ENCODE measurements at places on chromosomes 1 and 21. TPM values are rescaled to one million over a fixed set of nuclear protein-coding genes. Genes with fewer than 3 reads are reported as not detected.
A peak's percentile ranks its signal among the peaks of the same experiment; 100 is the strongest.

The LRRIQ3 gene
- 0.43 TPM for total RNA-seq

The NUDT17 gene
- 2.9 TPM for total RNA-seq

The LAPTM5 gene
- 19.5 TPM for total RNA-seq

The LORICRIN gene
- total RNA-seq, result not detected

- DNase-seq, result no peak
Observed at GRCh38 chr1:218459878-218460711, 115.0 kb downstream of the TGFB2 start.

DNA sequence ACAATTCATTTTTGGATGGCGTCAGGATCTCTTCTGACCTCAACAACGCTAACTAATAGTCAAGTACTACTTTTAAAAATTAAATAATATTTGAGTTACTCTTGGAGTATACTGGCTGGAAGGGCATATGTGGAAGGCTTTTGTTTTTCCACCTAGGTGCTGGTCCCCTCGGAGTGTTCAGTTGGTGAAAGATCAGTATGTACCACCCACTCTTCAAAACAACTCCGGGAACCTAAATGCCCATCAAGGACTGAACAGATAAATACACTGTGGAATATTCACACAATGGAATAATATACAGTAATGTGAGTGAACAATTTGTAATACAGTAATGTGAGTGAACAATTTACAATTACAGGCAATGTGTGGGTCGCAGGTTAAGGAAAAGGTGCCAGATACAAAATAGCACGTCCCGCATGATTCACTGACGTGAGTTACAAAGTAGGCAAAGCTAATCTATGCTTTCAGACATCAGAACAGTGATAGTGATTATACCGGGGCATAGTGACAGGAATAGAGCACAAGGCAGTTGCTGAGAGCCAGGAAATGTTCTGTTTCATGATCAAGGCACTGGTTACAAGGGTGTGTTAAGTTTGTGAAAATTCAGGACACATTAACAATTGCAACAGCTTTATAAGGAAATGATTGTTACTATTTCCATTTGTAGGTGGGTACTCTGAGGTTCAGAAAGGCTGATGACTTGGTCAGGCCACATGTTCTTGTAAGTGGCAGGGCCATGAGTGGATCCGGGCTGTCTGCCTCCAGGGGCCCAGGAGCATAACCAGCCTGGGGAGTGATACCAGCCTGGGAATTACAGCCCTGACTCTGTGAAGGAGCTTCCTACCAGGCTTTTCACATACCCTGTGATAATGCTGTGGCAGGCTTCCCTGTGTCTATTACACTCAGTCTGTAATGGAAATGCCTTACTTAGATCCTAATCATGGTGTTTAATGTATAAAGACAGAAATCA, 59.3 kb upstream of the ABCD3 start:
- DNase-seq, result no peak

DNA sequence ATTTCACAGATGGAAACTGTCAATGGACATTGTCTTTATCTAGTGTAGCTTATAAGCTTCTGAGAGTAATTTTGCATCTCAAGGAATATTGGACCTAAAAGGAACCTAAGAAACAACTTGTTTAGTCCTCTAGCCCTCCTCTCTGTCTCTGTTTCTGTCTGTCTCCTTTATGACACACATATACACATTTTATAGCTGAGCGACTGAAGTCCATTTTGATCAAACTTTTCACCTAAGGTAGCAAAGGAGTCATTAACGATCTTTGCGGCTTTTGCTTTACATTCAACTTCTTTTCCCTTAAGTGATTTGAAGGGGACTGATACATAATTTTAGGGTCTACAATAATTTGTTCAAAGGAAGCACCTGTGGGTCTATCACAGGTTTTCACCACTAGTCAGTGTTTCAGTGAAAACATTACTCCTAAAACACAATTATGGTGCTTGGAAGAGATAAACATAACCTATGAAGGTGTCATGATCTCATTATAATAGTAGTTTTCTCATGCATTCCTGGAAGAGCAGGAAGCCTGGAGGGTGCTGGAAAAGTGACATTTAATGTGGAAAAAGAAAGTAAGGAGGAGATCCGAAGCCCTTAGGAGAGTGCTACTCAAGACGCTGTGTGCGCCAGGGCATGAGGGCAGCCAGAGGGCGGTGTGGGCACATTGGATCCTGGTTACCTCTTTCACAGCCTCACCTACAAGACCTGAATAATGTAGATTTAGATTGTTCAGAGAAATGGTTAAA, 248.6 kb downstream of the DNM3 start:
- DNase-seq, result peak; percentile 67

DNA sequence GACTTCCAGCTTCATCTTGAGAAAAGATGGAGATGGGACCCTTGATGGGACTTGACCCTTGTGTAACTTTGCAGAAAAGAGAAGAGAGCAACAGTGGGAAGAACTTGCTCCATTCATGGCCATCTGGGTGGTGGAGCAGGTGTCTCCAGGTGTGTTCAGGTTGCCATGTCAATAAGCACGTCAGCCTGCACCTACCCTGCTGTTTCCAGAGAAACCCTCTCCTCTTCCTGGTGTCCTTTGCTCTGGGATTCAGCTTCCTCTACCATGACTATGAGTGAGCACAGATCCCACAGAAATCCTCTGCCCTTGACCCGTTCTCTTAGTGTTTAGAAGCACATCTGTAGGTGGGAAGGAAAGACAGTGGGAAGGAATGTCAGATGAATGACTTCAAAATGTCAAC, 21.8 kb upstream of the OTUD3 start:
- no peak for DNase-seq

DNA sequence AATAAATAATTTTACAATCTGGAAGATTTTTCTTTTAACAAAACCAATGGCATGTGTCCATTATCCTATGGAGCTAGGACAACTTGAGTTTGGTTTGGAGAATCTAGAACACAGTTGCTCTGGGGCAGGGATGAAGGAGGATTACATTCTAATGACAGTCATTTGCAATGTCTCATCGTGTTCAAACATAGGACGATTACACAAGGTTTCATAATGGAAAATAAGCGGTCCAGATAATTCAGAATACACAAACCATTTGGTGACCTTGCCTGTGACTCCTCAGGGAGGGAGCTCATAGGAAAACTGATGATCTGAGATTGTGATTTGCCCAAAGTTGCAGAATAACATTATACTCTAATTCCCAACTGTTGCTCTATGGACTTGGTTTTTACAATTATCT, 27.6 kb upstream of the RGL1 start:
- DNase-seq, result no peak

- no peak for DNase-seq
Observed at GRCh38 chr1:232951180-232951579, 769 bp downstream of the NTPCR start.

DNA sequence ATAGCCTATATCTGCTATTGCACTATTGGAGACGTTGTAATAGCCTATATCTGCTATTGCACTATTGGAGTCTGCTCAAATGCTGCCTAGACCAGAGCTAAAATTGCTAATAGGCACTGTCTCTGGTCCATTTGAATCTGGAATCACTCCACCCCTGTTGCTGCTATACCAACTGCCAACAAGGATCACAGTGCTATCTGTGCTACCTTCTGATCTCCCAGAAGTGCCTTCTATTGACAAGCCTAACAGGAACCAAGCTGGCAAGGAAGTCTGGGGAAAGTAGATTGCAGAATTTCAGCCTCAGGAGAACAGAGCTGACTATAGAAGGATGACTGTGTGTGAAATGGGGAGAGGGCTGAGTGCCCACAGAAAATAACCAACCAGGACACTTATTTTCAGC, 15.9 kb downstream of the RWDD3 start:
- no peak for DNase-seq

- no peak for DNase-seq
Observed at GRCh38 chr1:192260076-192260475, 56.7 kb upstream of the RGS21 start.

GRCh38 chr21:35024513-35024912, 24.6 kb downstream of the RUNX1 start:
- no peak for DNase-seq

DNA sequence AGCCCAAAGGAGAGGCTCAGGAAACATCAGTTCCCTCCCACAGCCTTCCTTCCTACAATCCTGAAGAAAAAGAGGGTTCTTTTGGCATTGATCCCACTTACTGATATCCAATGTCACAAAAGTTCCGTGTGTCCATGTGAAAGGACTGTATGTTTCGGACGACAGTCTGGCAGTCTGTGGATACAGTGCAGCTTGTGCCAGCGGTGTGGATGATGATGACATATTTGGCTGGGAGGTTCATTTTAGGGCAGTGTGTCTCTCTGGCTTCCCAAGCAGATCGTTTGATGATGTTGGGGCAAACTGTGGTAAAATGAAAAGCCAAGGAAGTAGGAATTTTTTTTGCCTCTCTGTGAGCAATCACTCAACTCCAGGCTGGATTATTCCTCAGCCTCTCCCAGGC, 10.4 kb downstream of the PGLYRP3 start:
- DNase-seq, result no peak

- peak; percentile 64 for DNase-seq
Observed at GRCh38 chr1:179229214-179230140, at the start of gene ABL2. Gene ABL2 (minus strand): TSS chr1:179229677. CDS start chr1:179229397, 280 bp downstream.

DNA sequence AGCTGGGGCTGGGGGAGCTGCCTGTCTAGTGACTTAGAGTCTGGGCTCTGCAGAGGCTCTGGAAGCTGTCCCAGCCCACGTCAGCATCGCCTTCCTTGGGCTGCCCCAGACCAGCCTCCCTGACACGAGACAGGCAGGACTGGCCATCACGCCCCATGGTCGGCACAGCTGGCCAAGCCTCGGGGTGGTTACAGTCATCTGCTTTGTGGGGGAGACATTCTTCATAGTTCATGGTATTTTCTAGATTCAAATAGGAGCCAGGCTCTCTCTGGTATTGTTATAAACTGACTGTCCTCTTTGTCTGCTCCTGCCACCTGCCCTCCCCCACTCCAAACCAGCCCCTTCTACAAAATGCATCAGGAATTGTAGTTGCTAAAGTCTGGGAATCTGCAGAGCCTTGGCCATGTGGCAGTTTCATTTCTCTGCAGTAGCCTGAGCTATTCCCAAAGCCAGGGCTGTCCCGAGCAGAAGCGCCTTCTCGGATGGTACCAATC, 29.4 kb downstream of the OLFML2B start:
- peak; percentile 63 for DNase-seq

DNA sequence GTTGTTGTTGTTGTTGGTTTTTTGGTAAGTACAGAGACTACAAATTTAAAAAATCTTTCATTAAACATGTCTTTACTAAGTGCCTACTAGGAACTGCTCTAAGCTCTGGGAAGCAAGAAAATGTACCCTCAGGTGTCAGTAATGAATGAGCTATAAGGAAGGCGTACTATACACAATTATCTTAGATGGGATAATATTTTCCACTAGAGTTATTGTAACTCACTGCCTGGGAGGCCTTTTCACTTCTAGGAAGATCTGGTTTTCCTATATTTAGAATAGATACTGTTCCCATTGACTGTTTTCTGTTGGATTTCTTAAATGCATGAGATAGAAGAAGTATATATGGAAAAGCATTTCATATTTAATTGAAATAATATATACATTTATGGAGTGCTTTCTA, 19.6 kb downstream of the CLIC4 start:
- no peak for DNase-seq

DNA sequence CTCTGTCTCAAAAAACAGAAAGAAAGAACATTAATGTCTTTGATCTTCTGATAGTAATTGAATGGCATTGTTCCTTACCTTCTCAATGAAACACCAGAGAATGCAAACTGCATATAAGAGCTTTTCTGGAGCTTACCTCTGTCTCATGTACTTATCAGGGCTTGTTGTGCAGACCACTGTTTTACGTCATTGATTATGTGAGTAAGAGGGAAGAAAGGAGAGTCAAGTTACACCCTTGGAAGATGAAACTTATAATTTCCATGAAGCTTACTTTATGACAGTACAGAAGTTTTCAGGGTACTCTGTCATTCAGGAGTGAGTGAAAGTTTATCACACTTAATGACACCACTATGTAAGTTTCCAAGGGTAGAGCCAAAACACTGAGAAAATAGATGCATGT, 49.0 kb upstream of the MAB21L3 start:
- DNase-seq, result no peak

GRCh38 chr1:221279146-221279545, 399.9 kb downstream of the HLX start:
- DNase-seq, result no peak

DNA sequence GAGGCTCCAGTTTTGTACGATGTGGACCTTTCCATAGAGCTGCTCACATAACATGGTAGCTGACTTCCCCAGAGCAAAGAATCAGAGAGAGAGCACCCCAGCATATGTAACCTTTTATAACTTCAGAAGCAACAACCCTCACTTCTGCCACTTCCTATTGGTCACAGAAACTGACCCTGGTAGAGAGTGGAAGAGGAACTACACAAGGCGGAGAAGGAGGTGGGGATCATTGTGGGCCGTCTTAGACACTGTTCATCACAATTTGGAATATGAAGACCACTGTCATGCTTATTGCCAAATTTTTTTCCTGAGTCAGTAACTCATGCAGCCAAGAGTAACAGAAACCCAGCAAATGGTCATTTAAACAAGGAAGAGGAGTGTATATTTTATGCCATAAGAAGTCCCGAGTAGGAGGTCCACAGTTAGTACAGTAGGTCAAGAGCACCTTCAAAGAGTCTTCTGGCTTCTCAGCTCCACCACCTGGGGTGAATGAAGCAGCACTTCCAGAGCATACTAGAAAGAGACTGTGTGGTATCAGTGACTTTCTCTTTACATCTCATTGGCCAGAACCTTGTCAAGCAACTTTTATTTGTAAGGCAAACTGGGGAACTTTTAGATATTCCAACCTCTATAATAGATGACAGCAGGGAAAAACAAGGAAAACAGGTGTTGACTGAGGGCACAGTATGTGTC, 71.8 kb downstream of the ODF2L start:
- no peak for DNase-seq

GRCh38 chr1:220241072-220241663, 31.1 kb downstream of the RAB3GAP2 start:
- no peak for DNase-seq

Measured in Right ventricle myocardium superior (tissue), 1 donor.